BE2C (cell line): ENCODE measurements at places on chromosomes 6 and 20.

GRCh38 chr6:130841128-130841728 lies 14.0 kb downstream of the SMLR1 start:
- no peak for DNase-seq

DNA sequence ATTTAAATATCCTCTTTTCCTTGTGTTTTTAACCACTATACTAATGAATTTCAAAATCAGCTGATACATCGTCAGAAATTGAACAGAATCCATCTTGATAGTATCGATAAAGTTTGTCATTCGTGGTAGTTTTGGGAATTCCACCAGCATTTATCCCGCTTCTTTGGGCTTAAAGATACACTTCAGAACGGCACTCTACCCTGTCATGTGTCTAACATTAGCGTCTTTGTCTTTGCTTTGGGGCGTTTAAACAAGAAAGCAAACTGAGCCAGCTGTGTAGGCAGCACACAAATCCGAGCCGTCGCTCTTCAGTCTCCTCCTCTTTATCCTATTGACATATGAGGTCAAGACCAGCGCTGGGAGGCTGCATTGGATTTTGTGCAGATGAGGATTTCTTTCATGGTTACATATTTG lies 27.5 kb upstream of the NHSL1 start:
- DNase-seq = no peak

- DNase-seq = no peak
Measured at GRCh38 chr6:90411292-90411781, 114.7 kb upstream of the BACH2 start.

DNA sequence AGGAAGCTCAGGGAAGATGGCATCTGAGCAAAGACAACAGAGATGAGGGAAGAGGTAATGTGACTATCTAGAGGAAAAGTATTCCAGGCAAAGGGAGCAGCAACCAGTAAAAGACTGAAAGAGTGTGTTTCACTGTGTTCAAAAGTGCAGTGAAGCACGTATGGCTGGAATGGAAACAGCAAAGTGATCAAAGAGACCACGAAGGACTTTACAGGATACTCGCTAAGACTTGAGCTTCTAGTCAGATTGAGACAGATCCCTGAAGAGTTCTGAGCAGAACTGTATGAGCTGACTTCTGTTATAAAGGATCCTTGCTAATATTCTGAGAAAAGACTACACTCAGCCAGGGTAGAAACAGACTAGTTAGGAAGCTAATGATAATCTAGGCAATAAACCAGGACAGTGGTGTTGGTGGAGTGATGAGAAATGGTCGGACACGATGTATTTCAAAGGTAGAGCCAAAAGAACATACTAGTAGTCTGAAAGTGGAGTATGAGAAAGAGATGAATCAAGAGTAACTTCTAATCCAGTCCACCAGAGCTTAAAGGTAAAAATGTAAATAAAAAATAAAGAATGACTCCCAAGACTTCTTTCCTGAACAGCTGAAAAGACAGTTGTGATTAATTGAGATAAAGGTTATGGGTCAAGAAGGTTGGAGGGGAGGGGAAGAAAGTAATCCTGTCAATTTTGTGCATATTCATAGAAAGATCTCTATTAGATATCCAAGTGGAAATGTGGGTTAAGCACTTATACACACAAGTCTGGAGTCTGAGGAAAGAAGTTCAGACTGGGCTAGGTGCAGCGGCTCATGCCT lies 14.2 kb downstream of the SEC63 start:
- DNase-seq = no peak

DNA sequence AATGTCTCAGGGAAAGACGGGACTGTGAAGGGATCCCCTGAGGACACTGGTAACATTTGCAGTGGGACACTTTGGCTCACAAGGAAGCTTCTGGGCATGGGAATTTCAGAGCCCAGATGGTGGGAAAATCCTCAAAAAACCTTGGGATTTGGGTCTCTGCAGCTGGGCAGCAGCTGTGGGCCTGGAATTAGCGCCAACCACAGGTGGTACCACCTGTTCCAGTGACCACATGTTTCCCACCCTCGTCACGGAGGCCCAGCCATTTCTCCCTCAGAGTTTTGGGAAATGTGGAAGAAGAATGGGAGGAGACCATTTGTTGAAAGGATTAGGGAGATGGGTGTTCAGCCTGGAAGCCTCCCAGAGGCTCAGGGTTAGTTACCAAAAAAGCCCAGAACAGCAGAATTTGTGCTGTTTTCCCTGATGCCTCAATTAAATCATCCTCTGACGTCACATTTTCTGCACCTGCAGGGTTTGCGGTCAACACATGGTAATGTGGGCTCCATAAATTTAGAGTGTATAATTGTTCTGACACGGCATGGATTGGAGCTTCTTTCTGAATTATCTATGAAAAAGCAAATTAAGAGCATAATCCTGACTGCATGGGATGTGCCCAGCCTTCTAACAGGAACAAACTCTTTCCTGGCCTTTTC lies 34.4 kb downstream of the EDN3 start:
- DNase-seq = no peak

- DNase-seq = no peak
Measured at GRCh38 chr20:51237278-51237677, 214.4 kb upstream of the KCNG1 start.

GRCh38 chr6:168370310-168370991 lies 50.9 kb upstream of the DACT2 start:
- peak; percentile 75 for DNase-seq

DNA sequence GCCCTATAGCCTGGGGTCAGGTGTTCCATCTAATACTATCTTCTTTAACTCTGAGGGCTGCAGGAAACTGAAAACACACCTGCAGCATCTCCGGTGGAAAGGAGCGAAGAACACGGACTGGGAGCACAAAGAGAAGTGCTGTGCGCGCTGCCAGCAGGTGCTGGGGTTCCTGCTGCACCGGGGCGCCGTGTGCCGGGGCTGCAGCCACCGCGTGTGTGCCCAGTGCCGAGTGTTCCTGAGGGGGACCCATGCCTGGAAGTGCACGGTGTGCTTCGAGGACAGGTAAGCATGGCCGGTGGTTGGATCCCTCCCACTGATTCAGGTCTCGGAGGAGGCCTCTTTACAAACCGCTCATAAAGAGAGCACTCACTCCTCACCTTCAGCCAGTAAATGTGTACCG lies 15.5 kb downstream of the SYTL3 start:
- no peak for DNase-seq

- peak; percentile 43 for DNase-seq
Measured at GRCh38 chr20:37202267-37202943, 23.1 kb upstream of the MROH8 start.

- no peak for DNase-seq
Measured at GRCh38 chr6:101070044-101070608, 189.0 kb upstream of the ASCC3 start.

GRCh38 chr6:118551063-118552053 lies 3.3 kb downstream of the PLN start:
- DNase-seq = no peak

- DNase-seq = no peak
Measured at GRCh38 chr6:1552296-1552761, 57.4 kb upstream of the FOXC1 start.

DNA sequence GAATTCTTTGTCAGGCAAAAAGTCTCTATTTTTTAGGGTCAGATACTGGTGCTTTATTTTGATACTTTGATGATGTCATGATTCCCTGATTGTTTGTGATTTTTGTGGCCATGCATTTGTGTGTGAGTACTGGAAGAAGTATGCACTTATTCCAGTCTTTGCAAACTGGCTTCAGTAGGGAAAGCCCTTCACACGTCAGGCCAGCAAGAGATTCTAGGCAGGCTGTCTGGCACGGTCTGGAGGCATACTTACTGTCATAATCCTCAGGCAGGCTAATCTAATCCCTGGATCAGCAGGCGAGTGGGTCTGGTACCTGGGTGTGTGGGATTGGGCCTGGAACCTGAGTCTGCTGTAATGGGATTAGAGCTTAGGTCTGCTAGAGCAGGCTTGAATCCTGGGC lies 391.8 kb upstream of the MMS22L start:
- DNase-seq = no peak

DNA sequence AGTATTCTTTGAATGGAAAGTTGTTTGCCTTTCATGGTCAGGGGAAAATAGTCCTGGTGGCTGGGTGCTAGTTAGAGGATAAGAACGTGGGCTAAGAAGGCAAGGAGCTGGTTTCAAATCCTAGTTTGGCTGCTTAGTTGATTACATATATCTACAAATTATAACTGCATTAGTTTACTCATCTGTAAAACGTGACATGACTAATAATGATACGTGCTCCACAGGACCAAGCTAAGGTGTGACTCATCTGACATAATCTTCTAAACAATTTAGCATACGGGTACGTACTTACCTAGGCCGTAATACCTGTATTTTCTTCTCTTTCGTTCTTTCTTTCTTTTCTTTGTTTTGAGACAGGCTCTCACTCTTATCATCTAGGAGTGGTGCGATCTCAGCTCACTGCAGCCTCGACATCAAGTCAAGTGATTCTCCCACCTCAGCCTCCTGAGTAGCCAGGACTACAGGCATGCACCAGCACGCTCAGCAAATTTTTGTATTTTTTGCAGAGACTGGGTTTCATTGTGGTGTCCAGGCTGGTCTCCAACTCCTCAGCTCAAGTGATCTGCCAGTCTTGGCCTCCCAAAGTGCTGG lies 1274.2 kb upstream of the GJE1 start:
- no peak for DNase-seq

DNA sequence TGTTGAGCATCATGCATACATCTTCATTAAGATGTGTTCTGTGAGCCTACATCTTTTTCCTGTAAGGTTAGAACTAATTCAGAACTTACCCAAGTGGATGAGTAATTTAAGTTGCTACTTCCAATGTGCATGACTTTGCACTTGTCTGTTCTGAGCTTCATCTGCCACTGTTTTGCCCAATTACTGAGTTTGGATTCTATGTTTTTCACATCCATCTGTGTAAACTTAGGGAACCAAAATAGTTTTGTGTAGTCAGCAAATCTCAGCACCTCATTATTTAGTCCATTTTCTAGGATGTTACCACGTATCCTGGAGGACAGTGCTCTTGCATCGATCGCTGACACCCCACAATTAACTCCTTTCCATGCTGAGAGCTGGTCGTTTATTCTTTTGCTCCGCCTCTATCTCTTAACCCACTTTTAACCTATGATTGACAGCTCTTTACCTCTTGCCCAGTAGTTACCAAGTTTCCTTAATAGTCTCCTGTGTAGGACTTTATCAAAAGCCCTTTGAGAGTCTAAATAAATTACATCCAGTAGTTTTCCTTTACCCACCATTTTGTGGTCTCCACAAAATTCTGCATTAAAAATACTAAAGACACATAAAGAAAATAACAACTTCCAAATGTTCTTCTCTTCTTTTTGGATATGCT lies 44.2 kb upstream of the CITED2 start:
- DNase-seq = no peak

DNA sequence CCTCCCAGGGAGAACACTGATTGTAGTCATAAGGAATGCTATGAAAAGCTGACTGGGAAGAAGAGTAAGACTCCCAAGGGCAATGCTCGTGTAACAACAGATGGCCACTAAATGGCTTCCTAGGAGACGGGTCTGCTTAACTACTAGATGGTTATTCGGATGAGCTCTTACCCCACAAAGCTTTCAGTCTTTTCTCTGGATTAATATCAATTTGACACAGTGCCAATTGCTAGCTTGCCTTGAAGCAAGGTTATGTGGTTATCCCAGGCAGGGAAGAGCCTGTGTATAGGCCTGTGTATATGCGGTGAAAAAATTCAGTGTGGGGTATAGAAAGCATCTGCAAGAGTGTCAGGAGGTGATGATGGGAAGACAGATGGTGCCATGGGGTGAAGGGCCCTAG lies 86.4 kb upstream of the NOX3 start:
- DNase-seq = peak; percentile 42

DNA sequence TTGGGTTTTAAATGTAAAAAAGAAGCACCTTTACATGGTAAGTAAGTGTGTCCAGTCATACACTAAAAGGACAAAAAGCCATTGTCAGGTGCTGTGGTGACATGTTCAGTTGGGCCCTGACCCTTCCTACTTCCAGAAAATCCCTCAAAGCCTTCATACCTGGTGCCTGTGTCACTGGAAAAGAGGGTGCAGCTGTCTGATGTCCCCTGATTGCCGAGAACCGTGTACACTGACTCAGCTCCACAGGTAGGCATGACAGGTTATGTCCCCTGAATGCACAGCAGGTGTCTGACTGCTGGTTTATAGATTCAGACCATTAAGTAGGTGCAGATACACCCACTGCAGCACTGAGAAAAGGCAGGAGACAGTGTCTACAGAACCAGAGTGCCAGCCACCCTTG lies 99.1 kb downstream of the FOXC1 start:
- DNase-seq = no peak

- DNase-seq = no peak
Measured at GRCh38 chr20:843912-844311, 10.4 kb downstream of the FAM110A start.

GRCh38 chr6:143961886-143962878 lies 45.9 kb downstream of the PLAGL1 start:
- DNase-seq = no peak

GRCh38 chr20:18090044-18090443 lies 32.3 kb upstream of the OVOL2 start:
- DNase-seq = no peak

GRCh38 chr20:15616626-15617025 lies 956.6 kb downstream of the KIF16B start:
- no peak for DNase-seq

DNA sequence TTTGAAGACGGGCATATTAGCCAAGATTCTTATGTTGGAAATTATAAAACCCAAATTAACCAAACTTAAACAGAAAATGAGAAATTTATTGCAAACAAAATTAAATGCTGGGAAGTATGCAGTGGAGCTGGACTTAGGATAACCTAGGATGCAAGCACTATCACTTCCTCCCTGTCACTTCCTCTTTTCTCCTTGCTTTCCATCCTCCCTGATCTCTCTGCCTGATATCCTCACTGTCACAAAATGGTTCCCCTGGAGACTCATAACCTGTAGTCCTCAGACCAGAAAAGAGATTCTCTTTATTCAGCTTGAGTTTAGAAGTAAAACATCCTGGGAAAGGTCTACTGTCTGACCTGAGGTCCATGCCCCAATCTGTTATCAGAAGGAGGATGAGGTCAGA lies 7.4 kb upstream of the KLHL32 start:
- DNase-seq = no peak

GRCh38 chr6:111129013-111129412 lies 41.7 kb downstream of the SLC16A10 start:
- no peak for DNase-seq

- DNase-seq = no peak
Measured at GRCh38 chr6:161223646-161224045, 50.2 kb downstream of the AGPAT4 start.

GRCh38 chr20:21501184-21501583 lies 12.7 kb downstream of the NKX2-2 start:
- no peak for DNase-seq

GRCh38 chr6:41549673-41550072 lies 3.5 kb downstream of the FOXP4 start:
- no peak for DNase-seq
